ENCODE measurements at places on chromosomes 1 and 21.

GRCh38 chr1:145926686-145927062, 610 bp downstream of the RBM8A start:
- DNase-seq: peak; percentile 36

GRCh38 chr1:203546274-203546673, 52.3 kb downstream of the OPTC start:
- no peak for DNase-seq

- DNase-seq: no peak
These were observed 20.6 kb upstream of the OLFML3 start for GRCh38 chr1:113958691-113959090.

- no peak for DNase-seq
These were observed 9.4 kb downstream of the COL6A1 start for GRCh38 chr21:45990741-45991605.

Measured in stimulated activated CD4-positive, alpha-beta T cell treated with anti-CD3 and anti-CD28 coated beads, TNF-alpha, amount 100 ng/mL, for 48 hours (primary cell).